Hematopoietic multipotent progenitor cell treated with erythropoietin and hydrocortisone succinate and interleukin-3 and kit ligand, for 6 days (in vitro differentiated cells): ENCODE measurements at places on chromosomes 3 and 15.

DNA sequence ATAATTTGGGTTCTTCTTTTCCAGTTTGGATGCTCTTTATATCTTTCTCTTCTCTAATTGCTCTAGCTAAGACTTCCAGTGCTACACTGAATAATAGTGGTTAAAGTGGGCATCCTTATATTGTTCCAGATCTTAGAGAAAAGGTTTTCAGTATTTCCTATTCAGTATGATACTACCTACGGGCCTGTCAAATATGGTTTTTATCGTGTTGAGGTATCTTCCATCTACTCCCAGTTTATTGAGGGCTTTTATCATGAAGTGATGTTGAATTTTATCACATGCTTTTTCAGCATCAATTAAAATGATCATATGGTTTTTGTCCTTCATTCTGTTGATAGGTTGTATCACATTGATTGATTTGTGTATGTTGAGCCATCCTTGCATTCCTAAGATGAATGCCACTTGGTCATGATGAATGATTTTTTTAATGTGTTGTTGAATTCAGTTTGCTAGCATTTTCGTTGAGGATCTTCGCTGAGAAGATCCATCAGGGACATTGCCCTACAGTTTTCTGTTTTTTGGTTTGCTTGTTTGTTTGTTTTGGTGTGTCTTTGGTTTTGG, 3.0 kb upstream of the LRRC34 start:
- no peak for DNase-seq

- DNase-seq: no peak
Observed at GRCh38 chr3:94043285-94043684, 14.9 kb upstream of the STX19 start.

DNA sequence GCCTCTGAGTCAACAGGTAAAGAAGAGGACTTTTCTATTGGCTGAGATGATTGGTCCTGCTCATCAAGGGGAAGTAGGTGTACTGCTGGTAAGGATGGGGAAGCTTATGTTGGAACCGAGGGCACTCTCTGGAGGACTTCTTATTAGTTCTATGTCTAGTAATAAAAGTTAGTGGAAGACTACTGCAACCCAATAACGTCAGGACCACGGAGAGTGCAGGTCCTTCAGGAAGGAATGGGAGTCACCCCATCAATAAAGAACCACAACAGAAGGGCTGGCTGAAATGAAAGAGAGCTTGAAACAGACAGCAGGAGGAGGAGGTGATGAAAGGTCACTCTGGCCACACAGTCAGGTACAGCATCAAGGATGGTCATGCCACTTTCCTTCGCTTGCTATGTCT, 68.8 kb upstream of the PRR23E start:
- no peak for DNase-seq

- DNase-seq: no peak
Observed at GRCh38 chr3:133469140-133469731, 69.4 kb downstream of the BFSP2 start.

GRCh38 chr3:78645628-78646310, 1122.0 kb downstream of the ROBO1 start:
- DNase-seq: peak; percentile 86

DNA sequence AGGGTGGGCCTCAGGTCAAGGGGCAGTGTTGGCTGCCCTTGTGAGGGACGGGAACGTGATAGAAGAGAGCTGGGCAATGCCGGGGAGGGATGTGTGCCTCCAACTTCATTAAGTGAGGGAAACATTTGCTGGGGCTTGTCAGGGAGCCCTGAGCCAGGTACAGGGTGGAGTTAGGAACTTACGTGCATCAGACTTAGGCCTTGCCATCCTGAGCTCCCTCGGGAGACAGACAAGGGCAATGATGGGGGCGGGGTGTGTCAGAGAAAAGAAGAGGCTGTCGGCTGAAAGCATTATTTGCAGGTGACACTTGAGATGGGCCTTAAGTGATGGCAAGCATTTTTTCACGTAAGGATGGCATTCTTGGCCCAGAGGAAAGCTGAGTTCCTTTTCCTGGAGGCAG, 1.6 kb downstream of the FAM131A start:
- no peak for DNase-seq

DNA sequence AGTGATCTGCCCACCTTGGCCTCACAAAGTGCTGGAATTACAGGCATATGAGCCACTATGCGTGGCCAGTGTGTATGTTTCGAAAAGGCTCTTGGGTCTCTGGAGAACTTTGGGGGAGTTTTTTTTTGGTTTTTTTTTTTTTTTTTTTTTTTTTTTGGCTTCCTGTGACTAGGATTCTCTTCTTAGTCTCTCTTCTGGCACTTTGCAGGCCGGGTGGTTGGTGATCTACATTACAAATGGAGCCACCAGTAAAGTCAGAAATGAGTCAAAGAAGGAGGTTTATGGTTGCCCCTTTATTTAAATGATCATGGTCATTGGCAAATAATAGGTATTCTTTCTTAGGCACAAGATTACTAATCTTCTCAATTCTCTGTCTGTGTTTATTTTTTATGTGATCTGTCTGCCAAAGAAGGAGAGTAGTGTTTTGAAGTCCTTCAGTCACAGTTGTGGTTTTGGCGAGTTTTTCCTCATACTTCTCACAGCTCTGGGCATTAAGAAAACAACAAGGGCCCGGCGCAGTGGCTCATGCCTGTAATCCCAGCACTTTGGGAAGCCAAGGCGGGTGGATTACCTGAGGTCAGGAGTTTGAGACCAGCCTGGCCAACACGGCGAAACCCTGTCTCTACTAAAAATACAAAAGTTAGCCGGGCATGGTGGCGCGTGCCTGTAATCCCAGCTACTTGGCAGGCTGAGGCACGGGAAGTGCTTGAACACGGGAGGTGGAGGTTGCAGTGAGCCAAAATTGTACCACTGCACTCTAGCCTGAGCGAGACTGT, 38.3 kb downstream of the PDE8A start:
- no peak for DNase-seq

- no peak for DNase-seq
Observed at GRCh38 chr3:119748991-119749390, 32.9 kb upstream of the NR1I2 start.

GRCh38 chr3:1381647-1382036, 288.8 kb downstream of the CNTN6 start:
- DNase-seq: no peak

DNA sequence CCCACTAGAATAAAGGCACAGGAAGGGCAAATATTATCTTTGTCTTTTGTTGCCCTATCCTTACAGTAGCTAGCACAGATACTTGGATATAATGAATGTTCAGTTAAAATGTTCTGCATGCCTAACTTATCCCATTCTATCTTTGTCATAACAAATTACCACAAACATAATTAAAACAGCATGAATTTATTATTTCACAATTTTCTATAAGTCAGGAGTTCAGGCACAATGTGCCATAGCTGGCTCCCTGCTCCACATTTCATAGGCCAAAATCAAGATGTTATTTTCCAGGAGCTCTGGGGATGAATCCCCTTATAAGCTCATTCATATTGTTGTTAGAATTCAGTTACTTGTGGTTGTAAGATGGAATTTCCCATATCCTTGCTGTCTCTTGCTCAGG, 975.5 kb downstream of the IGSF11 start:
- DNase-seq: no peak

GRCh38 chr15:80989081-80989517, 520 bp downstream of the MESD start:
- no peak for DNase-seq

GRCh38 chr3:123547881-123548519, 36.9 kb downstream of the HACD2 start:
- DNase-seq: no peak

- DNase-seq: no peak
Observed at GRCh38 chr3:128984596-128984995, 9.3 kb downstream of the CFAP92 start.

GRCh38 chr15:86038491-86038890, 41.2 kb upstream of the AGBL1 start:
- DNase-seq: no peak

DNA sequence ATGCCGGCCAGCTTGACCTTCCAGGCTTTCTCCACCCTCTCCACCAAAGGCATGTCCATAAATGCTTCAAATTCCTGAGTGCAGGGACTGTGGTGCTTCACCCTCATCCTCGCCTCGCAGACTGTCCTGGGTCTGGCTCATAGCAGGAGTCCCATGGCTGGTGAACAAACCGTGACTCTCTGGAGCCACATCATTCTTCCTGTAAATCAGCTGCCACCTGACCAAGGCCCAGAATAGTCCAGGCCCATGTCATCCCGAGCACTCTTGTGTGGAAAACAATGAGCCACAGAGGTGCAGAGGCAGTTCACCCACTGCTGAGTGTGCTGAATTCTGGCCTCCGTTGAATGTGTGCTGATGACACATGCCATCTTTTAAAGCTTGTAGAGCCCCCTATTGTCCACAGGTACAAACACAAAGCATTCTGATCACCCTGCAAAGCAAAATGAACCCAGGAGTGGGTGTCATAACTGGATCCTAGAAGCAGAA, 68.6 kb downstream of the ABHD5 start:
- peak; percentile 38 for DNase-seq

- DNase-seq: peak; percentile 68
Observed at GRCh38 chr3:183513046-183513706, 42.3 kb downstream of the KLHL6 start.

DNA sequence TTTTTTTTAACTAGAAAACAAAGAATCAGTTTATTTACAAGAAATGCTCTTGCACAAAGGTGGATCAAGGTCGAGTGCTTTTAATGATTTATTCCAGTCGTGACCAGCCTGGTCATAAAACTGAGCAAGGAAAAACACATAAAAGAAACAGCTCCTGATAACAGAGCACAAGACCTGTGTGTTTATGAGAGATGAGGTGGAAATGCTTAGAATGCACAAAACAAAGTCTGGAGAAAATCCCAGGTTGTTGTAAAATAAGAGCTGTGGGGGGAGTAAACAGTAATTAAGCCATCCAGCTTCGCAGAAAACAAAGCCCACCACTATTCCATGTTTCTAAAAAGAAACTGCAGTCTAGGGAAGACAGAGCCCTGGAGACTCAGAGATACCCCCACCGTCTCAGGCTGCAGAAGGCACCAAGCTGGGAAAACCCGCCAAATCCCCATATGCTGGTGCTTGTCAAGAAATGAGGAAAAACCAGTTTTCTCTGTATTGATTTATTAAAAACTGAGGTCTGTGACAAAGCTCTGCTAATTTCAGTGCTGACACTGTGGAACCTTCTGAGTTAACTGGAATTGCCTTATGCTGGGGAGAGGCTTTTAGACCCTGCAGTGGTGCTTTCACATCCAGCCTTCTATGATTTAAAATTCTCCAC, 139.3 kb downstream of the ADAMTS17 start:
- DNase-seq: no peak

DNA sequence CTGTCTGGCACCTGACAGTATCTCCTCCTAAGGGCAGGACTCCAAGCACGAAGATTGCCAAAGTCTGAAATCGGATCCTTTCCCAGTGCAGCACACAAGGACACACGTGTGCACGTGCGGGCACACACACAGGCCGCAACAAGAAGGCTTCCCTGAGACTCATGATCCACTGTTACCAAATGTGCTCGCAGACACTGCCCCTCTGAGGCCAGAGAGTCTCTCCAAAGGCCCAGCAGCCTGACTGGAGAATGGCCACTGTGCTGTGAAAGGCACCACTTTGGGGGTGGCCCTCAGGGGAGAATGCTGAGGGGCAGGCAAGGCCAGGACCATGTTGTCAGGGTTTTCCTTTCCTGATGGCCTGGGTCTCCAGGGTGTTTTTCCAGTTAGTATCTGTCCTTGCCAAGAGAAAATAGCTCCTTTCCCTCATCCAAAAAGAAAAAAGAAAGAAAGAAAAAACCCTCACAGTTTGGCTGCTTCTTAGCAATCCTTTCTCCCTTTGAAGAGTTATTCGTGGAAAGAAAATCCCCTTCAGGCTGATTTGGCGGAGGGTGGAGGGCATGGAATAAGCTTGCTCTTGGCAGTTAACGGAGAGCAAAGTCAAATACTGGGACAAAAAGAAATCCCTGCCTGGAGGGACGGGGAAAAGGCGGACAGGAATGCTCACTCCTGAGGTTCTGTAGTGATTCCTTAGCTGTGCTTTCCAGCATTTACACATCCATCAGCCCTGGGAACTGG, 112.2 kb upstream of the ETV5 start:
- no peak for DNase-seq

DNA sequence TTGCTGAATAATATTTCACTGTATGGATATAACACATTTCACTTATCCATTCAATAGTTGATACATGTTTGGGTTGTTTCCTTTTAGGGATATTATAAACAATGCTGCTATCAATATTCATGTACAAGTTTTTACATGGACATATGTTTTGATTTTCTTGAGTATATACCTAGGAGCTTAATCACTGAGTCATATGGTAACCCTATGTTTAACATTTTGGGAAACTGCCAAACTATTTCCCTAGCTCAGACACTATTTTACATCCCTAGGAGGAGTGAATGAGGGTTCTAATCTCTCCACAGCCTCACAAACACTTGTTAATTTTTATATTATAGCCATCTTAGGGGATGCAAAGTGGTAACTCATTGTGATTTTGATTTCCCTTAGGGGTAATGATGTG, 66.0 kb downstream of the GPR156 start:
- no peak for DNase-seq

DNA sequence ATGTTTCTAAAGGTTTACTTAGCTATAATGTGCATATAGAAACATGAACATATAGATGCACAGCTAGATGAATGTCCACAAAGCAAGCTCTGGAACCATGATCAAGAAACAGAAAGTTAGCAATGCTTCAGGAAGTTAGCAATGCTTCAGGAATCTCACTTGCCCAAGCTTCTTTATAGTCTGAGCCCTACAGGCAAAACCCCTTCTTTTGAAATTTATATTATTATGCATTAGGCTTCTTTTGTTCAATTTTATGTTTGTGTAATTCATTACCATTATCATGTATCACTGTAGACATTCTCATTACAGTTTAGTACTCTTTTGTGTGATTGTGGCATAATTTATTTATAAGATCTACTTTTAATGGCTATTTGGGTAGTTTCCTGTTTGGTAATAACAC, 286.4 kb upstream of the BCHE start:
- DNase-seq: no peak

- DNase-seq: no peak
Observed at GRCh38 chr15:38796589-38796988, 232.0 kb upstream of the RASGRP1 start.

DNA sequence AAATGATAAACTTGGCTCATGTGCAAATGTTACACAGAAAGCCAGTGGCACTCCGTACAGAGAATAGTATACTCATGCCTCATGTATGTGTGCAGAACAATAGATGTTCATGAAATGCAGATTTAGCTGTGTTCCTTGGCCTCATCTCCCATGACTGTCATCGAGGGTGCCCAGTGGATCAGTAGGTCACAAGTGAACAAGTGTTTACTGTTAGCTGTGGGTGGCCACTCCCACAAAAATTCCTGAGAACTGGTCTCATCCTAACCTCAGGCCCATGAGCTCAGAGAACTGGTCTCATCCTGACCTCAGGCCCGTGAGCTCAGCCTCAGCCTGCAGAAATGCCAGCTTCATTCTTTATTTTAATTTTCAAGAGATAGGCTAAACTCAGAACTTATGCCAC, 124.1 kb downstream of the GADL1 start:
- DNase-seq: no peak

DNA sequence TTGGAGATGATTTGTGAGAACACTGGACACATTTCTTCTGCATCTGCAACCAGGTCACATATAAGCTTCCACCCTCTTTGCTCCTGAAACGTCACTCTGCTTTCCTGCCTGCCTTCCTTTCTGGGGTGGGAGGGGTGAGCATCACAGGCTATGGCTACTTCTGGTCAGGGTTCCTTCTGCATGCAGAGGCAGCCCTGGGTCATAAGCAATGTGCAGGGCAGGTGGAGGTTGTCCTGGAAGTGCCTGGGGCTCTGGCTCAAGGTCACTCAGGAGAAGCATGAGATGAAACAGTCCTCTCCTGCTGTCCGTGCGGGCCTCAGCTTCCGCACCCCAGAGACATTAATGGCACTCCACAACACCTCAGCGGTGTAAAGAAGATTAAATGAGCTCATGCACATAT, 15.1 kb downstream of the SLC6A20 start:
- no peak for DNase-seq
